ENCODE measurements at places on chromosomes 3 and 15.

DNA sequence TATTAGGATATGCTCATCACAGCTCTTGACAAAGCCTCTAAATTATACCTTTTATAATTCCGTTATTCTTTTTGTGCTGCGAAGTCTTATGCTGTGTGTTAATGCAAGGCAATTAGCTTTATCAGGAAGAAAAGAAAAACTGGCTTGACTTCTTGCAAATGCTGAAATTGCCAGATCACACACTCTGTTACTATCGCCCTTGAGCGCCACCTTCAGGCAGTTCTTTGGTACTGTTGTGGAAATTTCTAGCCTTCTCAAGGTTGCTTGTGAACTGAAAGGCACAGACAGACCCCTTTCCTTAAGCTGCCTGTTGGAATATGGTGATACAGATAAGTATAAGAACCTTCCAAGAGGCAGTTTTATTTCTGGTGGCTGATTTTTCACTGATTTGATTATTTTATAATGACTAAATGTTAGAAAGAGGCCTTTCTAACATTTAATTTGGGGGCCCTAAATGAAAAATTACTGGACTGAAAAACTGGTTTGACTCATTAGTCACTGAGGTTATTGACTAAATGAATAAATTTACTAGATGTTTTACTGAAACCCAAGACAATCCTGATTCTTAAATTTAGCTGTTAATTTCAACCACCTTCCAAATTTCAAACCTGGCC lies 126.2 kb upstream of the RASGRP1 start:
- no peak for DNase-seq

DNA sequence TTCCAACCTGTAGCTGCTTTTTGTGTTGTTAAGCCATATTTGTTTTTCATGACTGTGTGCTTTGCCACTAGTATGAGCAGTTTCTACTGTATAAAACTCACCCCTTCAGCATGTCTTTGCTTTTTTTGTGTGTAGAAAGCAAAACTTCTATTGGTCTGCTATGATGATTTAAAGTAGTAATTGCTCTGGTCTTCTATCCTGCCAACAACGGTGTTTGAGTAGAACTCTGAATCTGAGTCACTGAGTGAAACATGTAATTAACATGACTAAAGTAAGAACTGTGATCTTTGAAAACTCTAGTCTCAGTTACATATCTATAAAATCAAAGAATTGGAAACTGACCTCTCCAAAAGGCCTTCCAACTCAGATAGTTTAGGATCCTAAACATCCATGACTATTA lies 133.6 kb downstream of the TPRG1 start:
- DNase-seq, result no peak

DNA sequence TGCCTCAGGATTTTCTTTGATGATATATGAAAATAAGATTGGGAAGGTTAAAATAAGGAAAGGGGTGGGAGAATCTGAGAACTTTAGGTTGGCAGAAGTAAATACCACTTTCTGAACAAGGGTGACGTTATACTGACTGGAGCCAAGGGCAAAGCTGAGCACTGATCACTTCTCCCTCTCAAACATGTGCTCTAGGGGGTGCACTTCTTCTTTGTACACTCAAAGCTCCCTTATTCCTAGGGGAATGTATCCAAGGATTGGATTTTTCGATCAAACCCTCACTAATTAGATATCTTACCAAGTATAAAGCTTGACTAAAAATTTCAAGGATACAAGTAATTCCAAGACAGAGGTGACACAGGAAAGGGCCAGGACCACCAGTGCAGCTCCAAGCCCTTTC lies 243.9 kb upstream of the UMPS start:
- no peak for DNase-seq

- DNase-seq, result peak; percentile 45
Observed at GRCh38 chr3:123104550-123104949, 37.7 kb downstream of the PDIA5 start.

GRCh38 chr3:159964166-159964973 lies 24.3 kb upstream of the IL12A start:
- DNase-seq, result peak; percentile 56

- DNase-seq, result no peak
Observed at GRCh38 chr15:43932907-43933306, 106.1 kb downstream of the WDR76 start.

- no peak for DNase-seq
Observed at GRCh38 chr3:78992400-78992799, 775.4 kb downstream of the ROBO1 start.

DNA sequence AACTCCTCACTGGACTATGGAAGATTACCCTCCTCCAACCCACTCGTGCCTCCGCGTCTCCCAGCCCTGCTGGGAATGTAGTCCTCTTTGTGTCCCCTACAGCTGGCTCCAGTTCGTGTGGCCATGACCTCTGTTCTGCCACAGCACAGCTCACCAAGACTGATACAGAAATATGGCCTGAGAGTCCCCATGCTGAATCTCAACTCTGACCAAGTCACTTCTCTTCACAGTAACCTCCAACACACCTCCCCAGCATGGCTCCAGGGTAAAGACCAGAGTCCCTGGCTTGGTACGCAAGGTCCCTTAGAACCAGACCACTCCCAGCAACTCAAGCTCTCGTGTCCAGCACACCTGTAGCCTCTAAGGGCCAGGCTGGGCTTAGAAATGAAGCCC lies 2.3 kb upstream of the COL7A1 start:
- DNase-seq, result no peak

GRCh38 chr15:53974813-53975212 lies 3.4 kb upstream of the UNC13C start:
- no peak for DNase-seq

DNA sequence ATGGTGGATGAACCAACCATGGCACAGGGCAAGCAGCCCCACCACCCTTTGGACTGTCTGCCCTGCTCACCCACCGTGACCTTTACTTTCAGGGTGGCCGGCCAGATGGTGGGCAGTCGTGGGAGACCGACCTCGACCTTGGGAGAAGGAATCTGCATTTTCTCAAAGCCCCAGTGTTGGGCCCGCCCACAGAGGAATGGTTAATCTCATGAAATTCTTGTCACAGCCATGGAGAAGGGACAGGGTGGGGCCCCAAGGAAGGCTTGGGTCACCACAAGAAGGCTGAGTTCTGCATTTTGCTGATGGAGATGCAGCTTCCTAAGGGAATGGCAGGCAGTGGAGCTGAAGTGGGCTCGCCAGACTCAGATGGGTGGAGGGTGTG lies 2.9 kb downstream of the PLXND1 start:
- no peak for DNase-seq

GRCh38 chr3:31132132-31132769 lies 237.8 kb upstream of the GADL1 start:
- no peak for DNase-seq

GRCh38 chr15:98126326-98127085 lies 166.0 kb downstream of the ARRDC4 start:
- DNase-seq, result no peak

- no peak for DNase-seq
Observed at GRCh38 chr3:8900869-8901268, 62.4 kb downstream of the RAD18 start.

DNA sequence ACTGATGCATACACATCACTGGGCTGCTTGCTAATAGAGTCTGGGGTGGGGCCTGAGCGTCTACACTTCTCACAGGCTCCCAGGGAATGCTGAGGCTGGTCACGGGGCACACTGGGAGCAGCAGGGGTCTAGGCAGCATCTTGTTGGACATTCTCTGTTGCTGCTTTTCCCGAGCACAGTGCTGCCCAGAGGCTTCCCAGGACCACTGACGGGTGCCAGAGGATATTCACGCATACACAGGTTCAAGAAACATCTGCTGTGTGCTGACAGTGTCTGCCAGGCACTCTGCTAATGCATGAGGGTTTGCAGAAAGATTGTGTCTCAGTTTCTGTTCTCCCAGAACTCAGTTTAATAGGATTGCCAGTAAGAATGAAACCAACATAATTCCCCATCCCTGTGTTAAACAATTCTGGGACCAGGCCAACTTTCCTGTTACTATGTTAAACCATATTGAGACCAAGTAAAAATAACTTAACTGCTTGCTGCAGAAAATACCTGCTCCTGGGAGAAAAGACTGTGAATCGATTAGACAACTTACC lies 23.9 kb upstream of the BCL2L10 start:
- DNase-seq, result no peak

GRCh38 chr3:130850044-130850797 lies 43.7 kb upstream of the ATP2C1 start:
- DNase-seq, result no peak

DNA sequence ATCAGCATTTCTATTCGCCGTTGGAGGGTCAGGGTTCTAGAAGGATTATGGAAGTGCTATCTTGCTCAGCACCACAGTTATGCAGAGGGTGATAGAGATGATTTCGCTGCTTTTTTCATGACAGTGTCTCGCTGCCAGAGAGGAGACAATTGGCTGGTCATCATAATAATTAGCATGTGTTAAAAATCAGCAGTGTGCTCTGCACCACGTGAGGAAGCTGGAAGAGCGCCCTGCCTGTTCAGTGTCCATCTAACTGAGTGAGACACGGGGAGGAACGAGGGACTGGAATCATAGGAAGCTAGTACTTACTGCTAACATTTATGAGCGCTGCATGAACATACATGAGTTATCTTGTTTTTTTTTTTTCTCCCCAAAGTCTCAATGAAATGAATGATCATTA lies 116.2 kb upstream of the PLAAT1 start:
- DNase-seq, result no peak

DNA sequence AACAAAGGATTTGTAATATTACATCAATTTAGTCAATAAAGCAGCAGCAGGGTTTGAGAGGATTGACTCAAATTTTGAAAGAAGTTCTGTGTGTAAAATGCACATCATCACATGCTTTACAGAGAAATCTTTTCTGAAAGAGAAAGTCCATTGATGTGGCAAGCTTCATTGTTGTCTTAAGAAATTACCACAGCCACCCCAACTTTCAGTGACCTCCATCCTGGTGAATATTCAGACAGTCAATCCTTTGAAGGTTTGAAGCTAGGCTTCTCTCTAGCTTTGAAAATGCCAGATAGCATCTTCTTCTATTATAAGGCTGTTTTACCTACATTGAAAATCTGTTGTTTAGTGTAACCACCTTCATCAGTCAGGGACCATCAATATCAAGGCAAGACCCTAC lies 51.8 kb upstream of the SETMAR start:
- no peak for DNase-seq

- DNase-seq, result no peak
Observed at GRCh38 chr3:159112724-159113123, 310.9 kb downstream of the MFSD1 start.

- DNase-seq, result no peak
Observed at GRCh38 chr3:124620600-124621063, 109.6 kb upstream of the UMPS start.

Measured in amniotic stem cell (primary cell).